Neural crest cell (in vitro differentiated cells): ENCODE measurements at places on chromosomes 16 and 17.

DNA sequence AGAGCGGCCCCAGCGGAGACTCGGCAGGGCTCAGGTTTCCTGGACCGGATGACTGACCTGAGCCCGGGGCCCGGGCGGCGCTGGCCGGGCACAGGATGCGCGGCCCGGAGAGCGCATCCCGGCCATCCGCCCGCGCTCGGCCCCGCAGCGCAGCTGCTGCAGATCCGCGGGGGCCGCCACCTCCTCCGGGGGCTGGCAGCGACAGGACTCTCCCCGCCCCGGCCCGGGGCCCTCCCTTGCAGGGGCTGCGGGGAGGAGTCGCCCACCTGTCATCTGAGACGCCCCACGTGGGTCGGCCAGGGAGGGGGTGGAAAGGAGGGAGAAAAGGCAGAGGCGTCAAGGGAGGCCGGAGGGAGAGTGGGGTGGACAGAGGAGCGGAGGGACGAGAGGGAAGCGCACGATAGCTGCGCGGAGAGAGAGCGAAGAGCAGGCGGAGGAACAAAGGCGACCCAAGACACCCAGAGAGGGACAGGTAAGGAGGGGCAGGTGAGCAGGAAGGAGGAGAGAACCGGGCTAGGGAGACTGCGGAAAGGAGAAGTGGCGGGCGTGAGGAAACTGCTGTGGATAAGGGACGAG lies 471 bp upstream of the PRKAR1A start:
- DNase-seq: peak; percentile 72

DNA sequence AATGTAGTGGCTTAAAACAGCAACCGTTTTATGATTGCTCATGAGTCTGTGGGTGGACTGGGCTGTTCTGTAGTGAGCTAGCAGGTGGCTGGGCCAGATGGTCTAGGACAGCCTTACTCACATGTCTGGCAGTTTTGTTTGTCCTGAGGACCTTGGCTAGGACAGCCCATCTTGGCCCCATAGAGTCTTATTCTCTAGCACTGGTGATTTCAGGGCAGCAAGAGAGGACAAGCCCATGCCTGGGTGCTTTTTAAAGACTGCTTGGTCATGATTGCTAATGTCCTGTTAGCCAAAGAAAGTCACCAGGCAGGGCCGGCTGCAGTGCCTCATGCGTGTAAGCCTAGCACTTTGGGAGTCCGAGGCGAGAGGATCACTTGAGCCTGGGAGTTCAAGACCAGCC lies 139.8 kb downstream of the KATNIP start:
- no peak for DNase-seq

DNA sequence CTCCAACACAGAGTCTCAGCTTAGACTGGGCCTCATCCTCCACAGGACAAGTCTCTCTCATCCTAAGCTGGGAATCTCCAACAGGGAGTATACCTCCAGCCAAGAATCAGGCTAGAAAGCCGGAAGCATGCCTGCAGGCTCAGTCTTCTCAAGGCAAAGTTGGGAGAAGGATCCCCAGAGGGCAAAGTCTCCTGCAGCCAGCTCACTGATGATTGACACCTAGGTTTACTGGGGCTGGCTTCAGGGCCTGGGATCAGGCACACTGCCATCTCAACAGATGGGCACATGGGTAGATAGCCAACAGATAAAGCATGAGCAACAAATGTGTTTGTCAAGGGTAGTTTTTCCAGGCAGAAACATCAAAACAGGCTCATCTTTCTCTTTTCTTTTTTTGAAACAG lies 56.1 kb upstream of the TOX3 start:
- DNase-seq: no peak

- no peak for DNase-seq
These were observed 31.4 kb upstream of the GFOD2 start for GRCh38 chr16:67750466-67750865.

DNA sequence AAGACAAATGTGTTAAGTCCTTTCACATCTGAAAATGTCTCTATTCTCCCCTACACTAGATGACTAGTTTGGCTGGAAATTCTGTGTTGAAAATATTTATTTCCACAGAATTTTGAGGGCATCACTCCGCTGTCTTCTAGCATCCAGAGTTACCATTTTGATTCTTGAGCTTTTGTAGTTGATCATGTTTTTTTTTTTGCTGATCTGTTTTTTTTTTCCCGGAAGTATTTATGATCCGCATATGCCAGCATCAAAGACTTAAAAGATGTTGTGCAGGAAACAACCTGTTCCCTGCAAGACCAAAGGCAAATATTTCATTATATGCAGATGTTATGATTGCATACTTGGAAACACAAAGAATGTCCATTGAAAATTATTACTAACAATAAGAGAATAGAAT lies 16.7 kb downstream of the OR1D5 start:
- DNase-seq: no peak

- no peak for DNase-seq
These were observed 400.2 kb downstream of the SEC14L1 start for GRCh38 chr17:77540975-77541374.

GRCh38 chr17:75877752-75878173 lies 618 bp downstream of the TRIM47 start:
- peak; percentile 61 for DNase-seq

DNA sequence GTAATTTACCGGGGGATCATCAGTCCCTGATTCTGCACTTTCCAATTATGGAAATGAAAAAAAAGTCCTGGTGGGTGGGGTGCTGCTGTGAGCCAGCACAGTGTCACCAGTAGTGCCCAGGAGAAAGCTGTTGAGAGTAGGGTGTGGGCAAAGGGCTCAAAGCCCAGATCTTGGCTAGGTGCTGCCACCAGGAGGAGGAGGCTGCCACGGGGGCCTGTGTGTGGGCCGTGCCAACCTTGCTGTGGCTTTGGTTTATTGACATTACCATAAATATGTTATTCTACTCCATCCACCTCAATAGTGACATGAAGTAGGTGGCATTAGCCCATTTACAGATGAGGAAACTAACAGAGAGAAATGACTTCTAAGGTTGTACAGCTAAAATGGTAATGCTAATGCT lies 6.7 kb upstream of the PRPSAP2 start:
- DNase-seq: no peak

- DNase-seq: no peak
These were observed 22.2 kb downstream of the HLF start for GRCh38 chr17:55286681-55287589.

DNA sequence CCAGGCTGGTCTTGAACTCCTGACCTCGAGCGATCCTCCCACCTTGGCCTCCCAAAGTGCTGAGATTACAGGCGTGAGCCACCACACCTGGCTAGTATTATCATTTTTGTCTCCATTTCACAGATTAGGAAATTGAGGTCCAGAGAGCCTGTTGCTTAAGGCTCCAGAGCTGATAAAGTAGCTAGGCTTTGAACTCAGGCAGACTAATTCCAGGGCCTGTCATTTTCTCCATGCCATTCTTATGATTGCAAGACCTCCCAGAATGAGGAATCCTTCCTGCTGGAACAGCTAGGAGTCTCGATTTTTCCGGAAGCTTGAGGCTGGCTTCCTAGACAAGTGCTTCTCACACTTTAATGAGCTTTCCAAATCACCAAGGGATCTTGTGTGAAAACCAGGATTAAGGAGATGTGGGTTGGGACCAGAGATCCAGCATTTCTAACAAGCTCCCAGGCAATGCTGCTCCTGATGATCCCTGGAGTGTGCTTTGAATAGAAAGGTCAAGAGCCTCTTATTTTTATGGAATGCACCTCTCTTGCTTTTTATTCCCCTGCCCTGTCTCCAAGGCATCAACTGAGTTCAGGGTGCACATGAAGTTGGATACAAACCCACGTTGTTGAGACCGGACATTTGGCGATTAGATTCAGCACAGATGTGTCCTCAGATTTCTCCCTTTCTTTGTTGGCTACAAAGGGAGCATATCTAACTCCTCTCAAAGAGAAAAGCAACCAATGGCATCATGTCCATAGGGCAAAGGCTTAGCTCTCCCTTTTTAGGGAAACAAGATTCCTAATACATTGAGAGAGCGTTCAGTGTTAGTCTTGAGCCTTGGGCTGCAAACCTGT lies 40.3 kb upstream of the FAM20A start:
- DNase-seq: no peak

GRCh38 chr16:4695473-4696171 lies 2.3 kb downstream of the NUDT16L1 start:
- DNase-seq: no peak

- DNase-seq: no peak
These were observed 2.7 kb upstream of the ABCA3 start for GRCh38 chr16:2343211-2343610.

GRCh38 chr16:19856120-19856519 lies 28.5 kb downstream of the GPRC5B start:
- no peak for DNase-seq

DNA sequence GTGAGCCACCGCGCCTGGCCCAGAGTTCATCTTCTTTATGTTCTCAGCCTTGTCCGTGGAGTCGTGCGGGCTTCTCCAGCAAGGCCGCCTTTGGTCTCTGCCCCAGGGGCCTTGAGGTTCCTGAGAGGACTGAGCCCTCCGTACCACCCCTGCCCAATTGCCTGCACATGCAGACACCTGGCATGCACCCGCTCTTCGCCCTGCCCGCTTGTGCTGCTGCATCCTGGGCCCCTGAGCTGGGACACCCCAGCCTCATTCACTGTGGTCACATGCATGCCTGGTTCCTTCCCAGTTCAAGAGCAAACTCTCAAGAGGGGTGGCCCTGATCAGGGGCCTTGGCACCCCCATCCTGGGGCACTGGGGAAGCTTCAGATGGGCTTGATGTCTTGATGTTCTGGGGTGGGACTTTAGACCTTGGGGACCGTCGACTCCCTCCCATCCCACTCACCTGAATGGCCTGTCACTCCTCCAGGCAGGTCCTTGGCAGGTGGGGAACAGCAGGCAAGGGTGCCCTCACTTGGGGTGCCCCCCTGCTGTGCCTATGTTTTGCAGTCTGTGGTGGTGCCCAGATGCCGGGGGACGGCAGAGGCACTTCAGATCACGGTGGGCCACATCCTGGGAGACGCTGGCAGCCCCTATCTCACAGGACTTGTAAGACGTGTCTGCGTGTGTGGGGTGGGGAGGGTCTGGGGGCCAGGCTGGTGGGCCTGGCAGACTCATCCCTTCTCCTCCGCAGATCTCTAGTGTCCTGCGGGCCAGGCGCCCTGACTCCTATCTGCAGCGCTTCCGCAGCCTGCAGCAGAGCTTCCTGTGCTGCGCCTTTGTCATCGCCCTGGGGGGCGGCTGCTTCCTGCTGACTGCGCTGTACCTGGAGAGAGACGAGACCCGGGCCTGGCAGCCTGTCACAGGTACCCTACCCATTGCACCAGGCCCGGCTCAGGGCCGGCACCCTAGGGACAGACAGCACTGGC lies 12.7 kb upstream of the SPNS2 start:
- DNase-seq: no peak

GRCh38 chr16:74605332-74605731 lies 1.6 kb downstream of the GLG1 start:
- DNase-seq: no peak

- DNase-seq: no peak
These were observed 27.8 kb downstream of the C16orf96 start for GRCh38 chr16:4583906-4584305.

DNA sequence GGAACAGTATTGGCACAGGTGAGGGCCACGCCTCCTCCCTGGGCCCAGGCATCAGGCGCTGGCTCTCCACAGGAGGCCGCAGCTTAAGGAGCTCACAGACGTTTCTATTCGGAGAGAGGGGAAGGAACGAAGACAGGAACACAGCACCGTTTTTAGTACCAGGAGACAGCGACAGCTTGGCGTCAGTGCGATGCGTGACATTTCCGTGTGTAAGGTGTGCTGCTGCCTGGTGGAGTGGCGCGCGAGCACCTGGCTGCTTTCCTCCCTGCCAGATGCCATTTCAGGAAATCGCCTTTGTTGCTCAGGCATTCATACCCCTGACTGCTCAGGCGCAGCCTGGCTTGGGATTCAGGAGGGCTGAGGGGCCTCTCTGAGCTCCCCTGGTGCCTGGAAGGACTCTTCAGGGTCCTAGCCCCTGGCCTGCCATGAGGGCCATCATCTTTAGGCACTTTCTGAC lies 367.5 kb downstream of the CPPED1 start:
- DNase-seq: no peak

- DNase-seq: no peak
These were observed 37.9 kb upstream of the CHMP6 start for GRCh38 chr17:80953471-80954315.

DNA sequence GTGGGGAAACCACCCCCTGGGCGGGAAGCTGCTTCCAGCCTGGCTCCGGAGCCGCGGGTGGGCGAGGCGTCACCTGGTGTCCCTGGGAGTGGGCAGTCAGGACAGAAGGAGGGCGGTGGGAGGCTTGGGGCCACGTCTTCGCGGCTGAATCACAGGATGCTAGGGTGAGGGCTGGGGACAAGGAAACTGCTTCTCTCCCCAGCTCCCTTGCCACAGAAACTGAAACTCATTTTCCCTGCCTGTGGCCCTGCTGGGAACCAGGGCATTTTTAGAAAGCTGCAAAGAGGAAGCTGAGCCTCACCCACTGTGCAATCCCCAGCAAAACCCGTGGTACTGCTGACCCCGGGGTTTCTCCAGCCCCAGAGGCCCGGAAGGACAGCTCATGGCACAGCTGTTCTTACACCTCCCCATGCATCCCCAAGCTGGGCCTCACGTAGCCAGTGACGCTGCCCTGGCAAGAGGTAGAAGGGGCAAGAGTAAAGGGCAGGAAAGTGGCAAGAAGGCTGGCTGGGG lies 8.2 kb downstream of the RHBDF2 start:
- no peak for DNase-seq

DNA sequence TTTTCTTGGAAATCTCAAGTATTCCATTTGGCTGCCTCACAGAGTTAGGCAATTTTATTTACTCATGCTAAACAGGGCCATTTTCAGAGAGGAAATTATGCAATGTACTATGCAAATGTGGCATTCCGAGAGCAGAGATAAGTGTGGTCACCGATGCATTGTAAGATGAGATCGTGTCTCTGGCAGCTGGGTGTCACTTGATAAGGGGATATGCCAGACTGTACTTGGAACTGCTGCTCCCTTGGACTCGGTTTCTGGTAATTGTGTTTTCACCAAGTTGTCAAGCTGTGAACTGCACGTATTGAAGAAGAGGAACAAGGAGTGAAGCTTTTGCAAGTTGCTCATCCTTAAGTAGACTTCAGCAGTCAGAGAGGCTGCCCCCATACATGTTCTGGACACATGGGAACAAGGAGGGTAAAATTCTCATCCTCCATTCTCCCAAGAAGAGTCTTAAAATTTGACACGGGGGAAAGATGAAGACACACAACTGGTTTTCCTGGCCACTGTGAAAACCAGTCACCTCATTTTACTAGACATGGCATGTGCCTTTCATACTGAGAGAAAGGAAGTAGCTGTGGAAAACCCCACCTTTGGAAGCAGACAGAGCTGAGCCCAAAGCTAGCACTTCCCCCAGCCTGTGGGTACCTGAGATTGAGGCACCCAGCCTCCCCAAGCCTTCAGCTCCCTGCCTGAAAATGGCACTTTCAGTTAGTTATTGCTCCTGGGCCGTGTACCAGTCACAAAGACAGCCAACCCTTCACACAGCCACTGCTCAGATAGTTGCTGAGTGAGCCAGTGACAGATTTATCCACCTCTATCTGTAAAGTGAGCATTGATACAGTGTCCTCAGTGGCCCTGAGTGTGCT lies 150.7 kb downstream of the SOCS1 start:
- DNase-seq: no peak

GRCh38 chr16:68469796-68470460 lies 21.6 kb upstream of the SMPD3 start:
- no peak for DNase-seq

GRCh38 chr16:27526180-27526579 lies 23.5 kb downstream of the GTF3C1 start:
- no peak for DNase-seq

- DNase-seq: no peak
These were observed 32.9 kb downstream of the KATNIP start for GRCh38 chr16:27582883-27583282.
